ENCODE measurements at places on chromosomes 3 and 15.

DNA sequence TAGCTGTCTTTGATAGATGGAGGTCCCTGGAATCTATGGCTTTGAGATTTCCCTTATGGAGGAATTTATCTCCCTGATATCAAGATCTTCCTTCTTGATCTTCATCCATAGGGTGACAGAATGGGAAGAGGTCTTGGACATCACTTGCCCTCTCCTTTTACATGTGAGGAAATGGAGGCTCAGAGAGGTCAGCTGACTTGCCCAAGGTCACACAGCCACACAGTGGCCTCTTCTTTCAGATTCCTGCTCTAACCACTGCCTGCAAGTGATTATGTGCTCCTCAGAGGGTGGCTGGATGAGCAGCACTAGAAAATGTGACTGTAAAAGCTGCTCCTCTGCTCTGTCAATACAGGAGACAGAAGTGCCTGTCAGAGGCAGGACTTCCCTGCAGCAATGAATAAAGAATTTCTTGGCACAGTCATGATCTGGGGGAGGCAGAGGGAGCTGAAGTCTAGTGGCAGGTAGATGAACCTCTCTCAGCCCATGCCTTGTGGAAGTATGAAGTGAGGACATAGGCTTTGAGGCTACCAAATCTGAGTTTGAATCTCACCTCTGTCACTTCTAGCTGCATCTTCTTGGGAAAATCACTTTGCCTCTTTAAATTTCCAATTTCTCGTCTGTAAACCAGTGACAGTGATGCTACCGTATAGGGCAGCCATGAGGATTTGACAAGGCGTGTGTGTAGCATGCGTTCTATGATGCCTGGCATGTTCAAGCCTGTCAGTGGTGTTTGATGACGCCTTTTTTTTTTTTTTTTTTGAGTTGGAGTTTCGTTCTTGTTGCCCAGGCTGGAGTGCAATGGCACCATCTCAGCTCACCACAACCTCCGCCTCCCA is 12.0 kb downstream of the SSUH2 start:
- DNase-seq = no peak

DNA sequence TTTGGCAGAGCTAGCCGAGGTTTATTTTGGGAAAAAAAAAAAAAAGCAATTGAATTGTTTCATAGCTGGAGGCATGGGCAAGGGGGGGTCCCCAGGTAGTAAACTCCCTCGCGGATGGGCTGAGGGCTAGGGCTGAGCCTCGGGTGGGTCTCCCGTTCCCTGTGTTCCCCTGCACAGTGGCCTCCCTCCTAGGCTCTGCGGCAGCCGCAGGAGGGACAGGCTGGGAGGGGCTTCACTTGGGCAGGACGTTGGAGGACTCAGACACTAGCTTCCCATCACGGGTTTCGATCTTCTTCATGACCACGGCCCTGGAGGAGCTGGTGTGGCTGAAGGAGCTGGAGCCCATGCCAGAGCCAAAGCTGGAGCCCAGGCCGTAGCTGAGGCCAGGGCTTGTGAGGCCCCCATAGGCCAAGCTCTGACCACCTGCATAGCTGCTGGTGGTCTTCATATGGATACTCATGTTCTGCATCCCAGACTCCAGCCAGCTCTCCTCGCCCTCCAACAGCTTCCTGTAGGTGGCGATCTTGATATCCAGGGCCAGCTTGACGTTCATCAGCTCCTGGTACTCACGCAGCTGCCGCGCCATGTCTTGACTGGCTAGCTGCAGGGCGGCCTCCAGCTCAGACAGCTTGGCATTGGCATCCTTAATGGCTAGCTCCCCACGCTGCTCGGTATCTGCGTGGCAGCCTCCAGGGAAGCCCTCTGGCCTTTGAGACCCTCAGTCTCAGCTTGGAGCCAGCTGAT is 64.0 kb upstream of the CDAN1 start:
- DNase-seq = no peak

GRCh38 chr15:98955961-98956723 is 51.5 kb downstream of the PGPEP1L start:
- DNase-seq = peak; percentile 18

GRCh38 chr3:104388619-104389018 is 978.1 kb upstream of the ALCAM start:
- no peak for DNase-seq

DNA sequence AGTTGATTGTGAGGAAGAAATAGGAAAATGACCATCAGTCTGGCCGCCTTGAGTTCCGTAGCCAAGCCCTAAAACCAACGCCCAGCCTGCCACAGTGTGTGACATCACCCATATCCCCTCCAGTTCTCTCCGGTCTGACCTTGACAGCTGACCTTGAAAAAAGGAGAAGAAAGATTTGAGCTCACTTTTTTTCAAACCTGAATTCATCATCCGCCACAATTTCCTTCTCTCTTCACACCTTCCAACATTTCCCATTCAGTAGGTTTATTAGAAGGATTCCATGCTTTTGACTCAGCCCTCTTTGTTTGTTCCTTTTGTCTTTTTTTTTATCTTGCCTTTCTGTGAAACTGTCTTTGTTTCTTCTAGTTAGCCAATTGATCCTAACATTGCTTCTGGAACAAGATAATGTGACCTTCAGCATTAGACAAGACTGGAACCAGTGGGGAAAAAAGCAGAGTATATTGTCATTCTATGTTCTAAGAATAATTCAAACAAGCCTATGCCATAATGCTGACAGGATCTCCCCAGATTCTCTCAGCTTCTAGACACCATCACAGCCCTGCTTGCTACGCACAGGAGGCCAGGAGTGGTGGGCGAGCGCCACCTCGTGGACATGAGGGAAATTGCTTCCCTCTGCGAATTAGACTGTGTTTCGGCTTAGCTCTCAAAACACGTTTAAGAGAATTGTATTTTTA is 283.1 kb downstream of the FGF12 start:
- DNase-seq = peak; percentile 48

GRCh38 chr3:161957467-161957866 is 460.9 kb downstream of the OTOL1 start:
- DNase-seq = no peak

GRCh38 chr3:179093807-179094206 is 22.2 kb upstream of the ZMAT3 start:
- no peak for DNase-seq

GRCh38 chr15:96171853-96172296 is 158.6 kb upstream of the NR2F2 start:
- DNase-seq = no peak

DNA sequence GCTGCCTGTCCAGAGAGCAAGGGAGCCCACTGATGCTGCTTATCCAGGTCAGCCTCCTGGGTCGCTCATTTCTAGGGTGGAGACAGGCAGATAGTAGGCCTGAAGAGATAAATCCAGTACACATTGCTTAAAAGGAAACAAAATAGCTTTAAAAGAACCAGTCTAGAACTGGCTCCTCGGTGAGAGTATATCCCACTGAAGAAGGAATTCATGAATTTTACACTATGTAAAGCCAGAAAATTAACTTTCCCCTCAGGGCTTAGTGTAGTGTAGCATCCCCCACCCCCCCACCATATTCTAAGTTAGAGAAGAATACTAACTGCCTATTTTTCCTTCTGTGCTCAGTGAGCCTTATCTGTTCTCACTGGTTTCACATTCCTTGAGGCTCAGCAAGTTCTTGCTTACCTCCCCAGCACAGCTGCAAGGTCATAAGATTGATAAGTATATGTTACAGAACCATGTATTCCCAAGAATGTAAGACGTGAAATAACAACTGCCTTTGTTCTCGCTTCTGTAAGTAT is 30.5 kb upstream of the NOX5 start:
- DNase-seq = no peak

GRCh38 chr15:83112233-83112955 is 4.9 kb downstream of the TM6SF1 start:
- no peak for DNase-seq

DNA sequence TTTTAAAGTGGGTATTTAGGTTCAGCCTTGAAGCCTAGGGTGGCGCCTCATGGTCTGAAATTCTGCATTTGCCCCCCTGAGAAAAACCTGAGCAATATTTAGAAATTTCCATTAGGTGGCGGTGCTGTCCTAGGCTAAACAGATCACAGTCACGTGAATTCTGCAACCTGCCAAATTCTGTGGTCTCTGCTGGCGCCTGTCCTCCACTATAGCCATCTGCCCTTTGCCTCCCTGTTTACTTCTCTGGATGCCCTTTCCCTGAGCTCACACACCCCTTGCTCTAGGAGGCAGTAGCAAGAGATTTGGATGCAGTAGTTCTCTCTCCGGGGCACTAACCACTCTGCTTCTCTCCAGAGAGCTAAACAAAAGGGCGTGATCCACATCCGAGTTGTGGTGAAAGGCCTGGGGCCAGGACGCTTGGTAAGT is 9.1 kb downstream of the MRPS11 start:
- no peak for DNase-seq

- DNase-seq = no peak
These were observed 33.0 kb downstream of the ATP1B3 start for GRCh38 chr3:141909408-141909807.

DNA sequence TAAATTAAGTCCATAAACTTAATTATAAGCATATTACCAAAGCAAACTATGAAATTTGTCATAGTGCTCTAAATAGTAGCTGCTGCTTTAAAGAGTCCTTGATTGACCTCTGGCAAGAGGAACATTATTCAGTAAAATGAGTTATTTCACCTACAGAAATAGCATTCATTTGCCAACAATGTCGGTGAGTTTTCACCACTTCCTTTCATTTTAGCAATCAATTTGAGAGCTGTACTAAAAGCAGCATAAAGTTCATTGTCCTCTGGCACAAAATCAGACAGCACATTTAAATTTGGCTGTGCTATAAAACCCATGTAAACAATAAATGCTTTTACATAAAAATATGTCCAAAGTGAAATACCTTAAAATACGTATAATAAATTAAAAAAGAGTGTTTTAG is 1515.7 kb downstream of the SI start:
- no peak for DNase-seq

GRCh38 chr3:140427786-140428185 is 250.1 kb upstream of the TRIM42 start:
- no peak for DNase-seq

GRCh38 chr3:5226783-5227182 is 39.3 kb downstream of the EDEM1 start:
- no peak for DNase-seq

GRCh38 chr3:72494626-72495025 is 353.6 kb downstream of the SHQ1 start:
- no peak for DNase-seq

DNA sequence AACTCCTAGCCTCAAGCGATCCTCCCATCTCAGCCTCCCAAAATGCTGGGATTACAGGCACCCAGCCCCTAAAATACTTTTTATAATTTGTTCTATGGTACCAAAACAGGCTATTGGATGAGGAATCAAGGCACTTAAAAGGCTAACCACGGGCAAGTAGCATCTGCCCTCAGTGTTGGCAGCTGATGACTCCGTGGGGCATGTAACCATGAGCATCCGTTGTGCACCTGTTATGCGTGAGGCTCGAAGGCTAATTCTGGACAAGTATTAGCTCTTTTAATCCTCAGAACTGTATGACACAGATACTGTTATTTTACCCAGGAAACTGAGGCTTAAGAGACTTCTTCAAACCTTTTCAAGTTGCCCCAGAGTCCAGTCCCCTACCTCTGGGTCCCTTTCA is 10.2 kb downstream of the WDR73 start:
- DNase-seq = no peak

DNA sequence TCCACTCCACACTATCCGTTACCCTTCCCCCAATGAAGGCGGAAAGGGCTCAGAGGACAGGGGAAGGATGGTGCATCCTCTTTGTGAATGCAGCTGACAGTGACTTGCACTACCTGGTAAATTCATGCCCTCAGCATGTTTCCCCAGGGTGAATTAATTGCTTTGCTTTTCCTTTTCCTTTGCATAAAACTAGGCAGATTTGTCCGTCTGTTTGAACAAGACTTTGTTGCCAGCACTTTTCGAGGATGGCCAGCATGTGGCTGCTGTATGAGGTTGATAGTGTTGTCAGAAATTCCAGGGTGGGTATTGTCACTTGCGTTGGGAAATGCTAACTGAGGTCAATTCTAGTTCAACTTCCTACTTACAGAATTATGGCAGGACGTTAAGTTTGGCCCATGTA is 79.0 kb upstream of the RARB start:
- no peak for DNase-seq

- DNase-seq = no peak
These were observed 78.8 kb downstream of the AAGAB start for GRCh38 chr15:67175643-67176071.

GRCh38 chr15:59794229-59794886 is 105.2 kb upstream of the BNIP2 start:
- no peak for DNase-seq

DNA sequence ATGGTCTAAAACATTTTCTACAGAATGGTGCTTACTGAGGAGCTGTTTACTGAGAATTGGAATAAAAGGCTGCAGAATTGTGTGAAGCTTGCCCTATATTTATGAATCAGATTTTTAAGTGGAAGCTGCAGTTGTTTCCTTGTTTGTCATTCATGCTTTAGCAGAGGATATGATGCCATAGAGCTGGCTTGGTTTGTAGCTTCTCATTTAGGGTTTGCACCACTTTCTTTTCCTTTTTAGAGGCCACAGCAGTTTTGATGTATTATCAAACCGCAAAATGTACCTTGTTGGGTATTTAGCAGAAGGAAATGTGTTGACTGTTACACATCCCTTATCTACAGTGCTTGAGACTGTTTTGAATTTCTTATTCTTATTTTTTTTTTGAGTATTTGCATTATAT is 66.2 kb downstream of the RASA2 start:
- DNase-seq = no peak

DNA sequence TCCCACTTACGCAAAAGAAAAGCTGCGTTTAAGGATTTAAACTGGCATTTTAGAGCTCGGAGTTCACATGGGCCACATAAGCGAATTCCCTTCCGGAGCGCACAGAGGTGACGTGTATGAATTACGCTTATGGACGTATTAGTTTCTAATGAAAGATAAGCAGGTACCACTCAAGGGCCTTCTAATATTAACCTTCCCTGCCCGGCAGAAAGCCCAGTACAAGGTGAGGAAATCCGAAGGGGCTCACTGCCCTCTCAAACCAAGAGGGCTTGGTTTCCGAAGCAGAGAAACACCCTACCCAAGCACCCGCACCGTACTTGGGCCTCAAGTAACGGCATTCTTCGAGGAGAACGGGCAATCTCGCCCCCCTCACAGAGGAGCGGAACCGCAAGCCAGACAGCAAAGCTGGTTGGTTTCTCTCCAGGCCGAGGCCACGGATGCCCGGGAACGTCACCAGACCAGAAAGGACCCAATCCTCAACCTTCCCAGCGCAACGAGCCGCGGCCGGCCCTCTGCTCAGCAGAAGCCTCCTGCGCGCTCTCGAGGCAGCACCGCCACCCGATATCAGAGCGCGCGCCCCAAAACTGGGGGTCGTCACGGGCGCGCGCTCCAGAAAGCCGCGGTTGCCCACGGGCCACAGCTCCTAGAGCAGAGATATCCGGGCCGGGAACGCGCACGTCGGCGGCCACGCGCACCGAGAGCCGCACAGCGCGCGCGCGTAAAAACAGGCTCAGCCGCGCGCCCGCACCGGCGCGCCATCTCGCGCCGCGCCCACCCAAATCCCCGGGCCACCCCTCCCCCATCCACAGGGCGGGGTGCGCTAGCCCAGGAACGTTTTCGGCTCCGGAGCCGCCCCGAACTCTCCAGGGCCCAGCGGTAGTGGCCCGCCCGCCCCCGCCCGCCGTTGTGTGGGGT is 676 bp downstream of the QRICH1 start:
- DNase-seq = peak; percentile 85
